GM13976 (cell line): ENCODE measurements at places on chromosomes 11 and 22.

- no peak for DNase-seq
These were observed 429 bp downstream of the SLC39A13 start for GRCh38 chr11:47408598-47409439.

DNA sequence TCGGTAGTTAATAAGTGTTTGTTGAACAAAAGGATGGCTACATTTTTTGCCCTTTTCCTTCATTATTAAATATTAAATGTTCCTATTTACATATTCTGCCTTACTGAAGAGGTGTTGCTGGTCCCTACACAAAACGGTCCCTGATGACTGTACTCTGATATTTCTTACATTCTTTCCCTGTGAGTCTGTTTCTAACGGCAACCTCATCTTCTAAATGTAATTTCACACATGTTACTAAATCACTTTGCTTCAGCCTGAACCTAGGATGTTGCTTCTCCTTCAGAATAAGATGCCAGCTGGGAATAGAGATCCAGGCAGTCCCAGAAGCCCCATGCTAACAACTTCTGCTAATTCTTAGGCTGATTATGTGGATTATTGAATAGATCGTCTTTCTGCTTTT, 50.3 kb downstream of the SPON1 start:
- DNase-seq = no peak

- DNase-seq = peak; percentile 23
These were observed 14.3 kb upstream of the EFCAB6 start for GRCh38 chr22:43826142-43827002.

GRCh38 chr22:35523167-35523947, 17.3 kb upstream of the RASD2 start:
- no peak for DNase-seq

DNA sequence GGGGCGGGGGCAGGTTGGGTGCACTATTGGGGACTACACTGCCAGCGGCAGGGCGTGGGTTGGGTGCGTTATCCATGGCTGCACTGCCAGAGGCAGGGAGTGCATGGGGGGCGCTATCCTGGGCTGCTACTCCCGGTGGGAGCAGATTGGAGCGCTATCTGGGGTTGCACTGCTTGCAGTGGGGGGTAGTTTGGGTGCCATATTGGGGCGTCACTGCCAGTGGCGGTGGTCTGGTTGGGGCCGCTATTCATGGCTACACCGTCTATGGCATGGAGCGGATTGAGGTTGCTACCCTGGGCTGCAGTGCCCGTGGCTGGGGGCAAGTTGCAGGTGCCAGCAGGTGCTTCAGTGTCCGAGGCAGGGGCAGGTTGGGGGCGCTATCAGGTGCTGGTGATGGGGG, 36.2 kb downstream of the C22orf42 start:
- DNase-seq = no peak

GRCh38 chr11:5476186-5476819, 12.2 kb upstream of the OR52D1 start:
- peak; percentile 72 for DNase-seq

- no peak for DNase-seq
These were observed 17.8 kb upstream of the TTC12 start for GRCh38 chr11:113296447-113297205.

GRCh38 chr11:128890543-128891368, at the start of gene KCNJ5:
KCNJ5 (plus strand) TSS chr11:128891356; CDS start chr11:128911274, 19,918 bp downstream.
- DNase-seq = no peak

GRCh38 chr22:42294034-42294985, 23.9 kb upstream of the TCF20 start:
- no peak for DNase-seq

DNA sequence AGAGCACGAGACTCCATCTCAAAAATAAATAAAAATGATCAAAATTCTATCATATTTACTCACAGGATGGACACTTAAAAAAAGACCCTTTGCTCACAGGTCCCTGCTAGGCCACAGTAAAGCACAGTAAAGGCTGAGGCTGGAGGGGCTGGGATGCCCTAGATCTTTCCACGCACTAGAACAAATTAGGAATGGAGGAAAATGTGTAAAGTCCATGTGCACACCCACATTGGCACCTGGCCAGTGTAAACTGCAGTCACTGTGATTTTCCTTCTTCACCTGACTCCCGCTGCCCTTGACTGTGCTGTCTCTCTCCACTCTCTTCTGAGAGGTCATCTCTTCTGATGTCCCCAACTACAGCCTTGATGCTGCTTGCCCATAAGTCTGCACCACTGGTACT, 195.5 kb downstream of the EFCAB6 start:
- DNase-seq = no peak

DNA sequence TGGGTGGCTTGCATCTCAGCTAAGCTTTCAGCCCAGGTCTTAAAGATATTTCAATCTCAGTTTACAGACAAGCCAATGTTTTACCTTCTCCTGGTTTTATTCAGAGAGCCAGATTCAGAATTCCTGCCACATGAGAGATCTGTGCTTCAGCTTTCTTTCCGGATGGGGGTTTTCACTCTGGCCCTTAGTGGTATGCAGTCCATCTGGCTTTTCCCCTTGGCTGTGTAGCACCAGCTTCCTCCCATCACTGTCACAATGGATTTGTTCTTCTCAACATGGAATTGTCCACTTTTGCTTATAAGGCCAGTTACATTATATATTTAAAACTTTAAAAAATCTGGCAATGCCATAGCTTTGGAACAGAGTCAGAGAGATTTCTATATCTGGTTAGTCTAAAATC, 303.9 kb downstream of the ETS1 start:
- DNase-seq = no peak

- peak; percentile 58 for DNase-seq
These were observed at the start of gene PRSS23 for GRCh38 chr11:86800076-86800959. PRSS23 (plus strand) TSS chr11:86800542; CDS start chr11:86807644, 7,102 bp downstream.

DNA sequence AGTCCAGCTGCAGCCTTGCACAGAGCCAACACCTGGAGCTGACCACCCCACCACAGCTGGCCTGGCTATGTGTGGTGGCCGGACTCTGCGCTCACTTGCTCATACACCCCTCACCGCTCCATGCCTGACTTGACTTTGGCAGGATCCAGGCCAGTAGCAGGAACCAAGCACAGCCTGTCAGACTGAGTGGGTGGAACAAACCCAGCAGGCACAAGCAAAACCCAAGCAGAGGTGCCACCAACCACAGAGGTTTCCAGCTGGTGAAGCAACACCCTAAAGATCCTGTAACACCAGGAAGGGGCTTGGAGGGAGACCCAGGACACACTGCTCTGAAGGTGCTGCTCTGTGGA, 44.9 kb upstream of the WNT11 start:
- DNase-seq = no peak

GRCh38 chr11:46808799-46809431, 37.2 kb downstream of the CKAP5 start:
- DNase-seq = no peak
